ENCODE measurements at places on chromosomes 1 and 21.

GRCh38 chr1:162159515-162159914, 90.0 kb downstream of the NOS1AP start:
- DNase-seq = no peak

DNA sequence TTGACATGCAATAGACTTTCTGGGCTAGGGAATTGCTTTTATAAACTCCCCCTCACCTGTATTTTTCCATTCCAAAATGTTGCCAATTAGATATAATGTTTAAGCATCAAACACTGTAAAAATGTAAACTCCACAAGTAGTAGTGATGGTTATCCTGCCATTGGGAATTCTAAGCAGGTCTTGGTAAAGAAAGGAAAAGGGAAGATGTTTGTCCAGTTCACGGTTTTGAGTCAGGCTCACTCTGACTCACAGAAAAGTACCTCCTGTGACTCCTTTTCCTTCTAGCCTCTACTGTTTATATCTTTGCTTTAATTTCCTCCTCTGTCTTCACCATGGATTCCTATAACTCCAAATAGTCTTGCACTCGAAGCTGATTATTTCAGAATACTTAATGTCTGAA, 19.0 kb upstream of the PTPN14 start:
- no peak for DNase-seq

GRCh38 chr1:10665930-10666850, 130.3 kb downstream of the CASZ1 start:
- DNase-seq = no peak

DNA sequence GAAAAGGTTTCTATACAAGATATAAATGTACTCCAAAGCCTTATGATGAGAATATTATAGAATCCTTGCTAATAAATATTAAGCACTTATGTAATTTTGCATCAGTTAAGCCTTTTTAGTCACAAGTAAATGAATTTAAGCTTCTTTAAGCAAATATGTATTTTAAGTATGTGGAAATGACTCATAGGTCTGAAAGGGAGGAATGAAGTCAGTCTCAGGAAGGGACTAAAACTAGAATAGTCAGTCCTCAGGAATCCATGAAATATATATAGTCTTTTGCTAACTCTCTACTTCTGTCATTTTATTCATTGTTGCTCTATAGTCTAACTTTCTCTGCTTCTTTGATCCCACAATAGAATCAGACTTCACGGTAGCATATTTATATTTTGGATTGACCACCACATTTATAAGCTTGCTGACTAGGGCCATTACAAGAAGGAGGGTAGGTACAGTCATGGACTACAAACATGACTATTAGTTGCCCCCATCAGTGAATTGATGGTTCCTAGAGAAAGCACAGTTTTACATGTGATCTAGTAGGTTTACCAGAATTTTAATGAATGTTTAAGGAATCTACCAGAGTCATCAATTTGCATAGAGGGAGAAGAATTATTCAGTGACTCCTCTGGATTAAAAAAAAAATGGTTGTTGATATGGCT, 20.2 kb upstream of the RABGGTB start:
- no peak for DNase-seq

GRCh38 chr1:84998642-84999280, 1.8 kb upstream of the MCOLN2 start:
- DNase-seq = peak; percentile 52

- no peak for DNase-seq
Measured at GRCh38 chr1:175422156-175422555, 229.6 kb upstream of the KIAA0040 start.
